ENCODE measurements at places on chromosomes 2 and 18.

DNA sequence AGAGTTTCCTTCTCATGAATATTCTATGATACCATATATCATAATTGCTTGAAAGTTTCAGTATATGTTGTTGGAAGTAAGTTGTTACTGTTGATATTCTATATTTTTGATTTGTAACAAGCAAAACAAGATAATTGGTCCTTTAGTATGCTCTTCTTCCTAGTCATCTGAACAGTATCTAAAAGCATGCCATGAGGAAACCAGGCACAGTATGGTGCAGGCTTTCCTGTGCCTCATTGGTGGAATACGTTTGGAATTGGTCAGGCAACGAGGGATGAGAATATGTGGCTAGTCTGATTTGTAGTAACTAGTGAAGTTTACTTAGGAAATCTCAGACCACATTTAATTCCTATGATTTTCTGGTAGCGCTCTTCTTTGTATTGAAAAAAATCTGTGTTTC, 22.8 kb downstream of the ASXL3 start:
- DNase-seq, result no peak

DNA sequence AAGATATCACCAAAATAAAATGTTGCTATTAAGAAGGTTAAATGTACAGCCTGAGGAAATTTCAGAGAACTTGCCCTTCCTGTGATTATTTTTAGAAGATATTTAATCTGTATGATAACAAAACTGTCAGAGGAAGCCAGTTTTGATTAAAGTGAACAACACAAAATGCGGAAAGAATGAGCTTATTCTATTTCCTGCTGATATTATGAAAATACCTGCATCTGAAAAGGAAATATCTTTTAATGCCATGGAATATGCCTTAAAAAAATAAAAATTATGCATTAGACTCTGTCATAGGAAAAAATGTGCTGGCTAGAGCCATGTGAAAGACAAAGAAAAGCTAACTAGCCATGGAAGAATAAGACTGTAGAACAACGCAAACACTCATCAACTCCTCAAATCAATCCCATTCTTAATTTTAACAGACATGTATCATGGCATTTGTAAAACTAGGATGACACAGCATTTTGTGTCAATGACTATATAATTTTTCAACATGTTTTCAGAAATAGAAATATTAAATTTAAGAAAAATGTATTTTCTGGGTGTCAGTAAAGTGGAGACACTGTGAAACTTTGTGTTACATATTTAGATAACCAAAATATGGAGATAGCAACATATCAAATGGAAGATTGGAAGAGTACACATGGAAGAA, 1768.2 kb downstream of the SUCLG1 start:
- DNase-seq, result no peak

GRCh38 chr2:113124181-113124961, 3.0 kb upstream of the IL1RN start:
- DNase-seq, result no peak

GRCh38 chr2:105455488-105456003, 56.7 kb upstream of the FHL2 start:
- DNase-seq, result peak; percentile 88

DNA sequence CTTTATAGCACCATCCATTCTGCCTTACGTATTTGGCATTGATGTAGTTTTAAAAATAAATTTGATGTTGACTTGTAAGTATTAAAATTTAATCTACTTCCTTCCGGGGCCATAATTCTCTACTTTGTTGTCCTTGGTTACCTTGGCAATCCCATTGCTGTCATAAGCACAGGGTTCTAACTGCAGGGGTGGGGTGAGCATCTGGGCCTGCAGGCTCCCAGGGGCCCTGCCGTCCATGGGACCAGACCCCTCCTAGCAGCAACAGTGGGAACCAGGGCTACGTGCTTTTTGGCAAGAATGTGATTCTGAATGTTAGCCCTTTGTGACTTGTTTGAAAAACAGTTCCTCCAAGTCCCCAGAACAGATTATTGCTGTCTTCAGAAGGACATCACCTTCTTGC, 4.9 kb downstream of the ASAP2 start:
- DNase-seq, result no peak

DNA sequence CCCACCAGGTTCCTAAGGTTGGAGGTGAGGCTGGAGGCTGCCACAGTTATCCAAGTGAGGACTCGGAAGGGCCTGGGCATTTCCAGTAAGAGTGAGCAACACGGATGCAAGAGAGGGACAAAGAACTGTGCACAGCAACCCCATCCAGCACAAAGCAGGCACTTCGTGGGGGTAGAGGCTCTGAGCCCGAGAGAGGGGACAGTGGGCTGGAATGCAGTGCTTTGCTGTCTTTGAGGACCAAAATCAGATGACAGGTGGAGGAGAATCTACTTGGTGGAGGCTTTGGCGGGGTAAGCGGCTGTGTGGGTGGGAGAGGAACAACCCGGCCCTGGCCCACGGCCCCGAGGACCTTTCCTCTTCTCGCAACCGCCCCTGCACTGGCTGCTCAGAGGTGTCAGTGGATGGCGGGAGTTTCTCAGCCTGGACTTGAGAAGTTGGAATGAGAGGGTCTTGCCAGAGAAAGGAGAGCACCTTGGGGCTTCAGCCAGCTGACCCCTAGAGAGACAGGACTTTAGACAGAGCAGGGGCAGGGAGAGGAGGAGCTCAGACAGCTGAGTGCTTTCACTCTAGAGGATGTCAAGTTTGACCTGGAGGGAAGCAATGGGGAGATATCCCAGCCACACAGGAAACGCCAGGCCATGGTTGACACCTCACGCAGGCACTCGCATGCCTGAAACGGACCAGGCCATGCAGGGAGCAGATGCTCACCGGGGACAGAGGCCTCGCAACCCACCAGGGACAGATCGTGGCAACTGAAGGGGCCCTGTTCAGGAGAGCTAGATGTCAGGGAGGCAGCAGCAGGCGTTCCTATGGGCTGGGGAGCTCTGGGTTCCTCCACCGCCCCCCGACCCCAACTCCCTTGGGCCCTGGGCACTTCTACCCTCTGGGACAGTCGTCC, 11.6 kb downstream of the RAMP1 start:
- DNase-seq, result no peak
